Stimulated activated CD4-positive, alpha-beta T cell treated with anti-CD3 and anti-CD28 coated beads, Interleukin-2, amount 100 ng/mL, for 4 hours (primary cell): ENCODE measurements at places on chromosomes 5 and 9.

DNA sequence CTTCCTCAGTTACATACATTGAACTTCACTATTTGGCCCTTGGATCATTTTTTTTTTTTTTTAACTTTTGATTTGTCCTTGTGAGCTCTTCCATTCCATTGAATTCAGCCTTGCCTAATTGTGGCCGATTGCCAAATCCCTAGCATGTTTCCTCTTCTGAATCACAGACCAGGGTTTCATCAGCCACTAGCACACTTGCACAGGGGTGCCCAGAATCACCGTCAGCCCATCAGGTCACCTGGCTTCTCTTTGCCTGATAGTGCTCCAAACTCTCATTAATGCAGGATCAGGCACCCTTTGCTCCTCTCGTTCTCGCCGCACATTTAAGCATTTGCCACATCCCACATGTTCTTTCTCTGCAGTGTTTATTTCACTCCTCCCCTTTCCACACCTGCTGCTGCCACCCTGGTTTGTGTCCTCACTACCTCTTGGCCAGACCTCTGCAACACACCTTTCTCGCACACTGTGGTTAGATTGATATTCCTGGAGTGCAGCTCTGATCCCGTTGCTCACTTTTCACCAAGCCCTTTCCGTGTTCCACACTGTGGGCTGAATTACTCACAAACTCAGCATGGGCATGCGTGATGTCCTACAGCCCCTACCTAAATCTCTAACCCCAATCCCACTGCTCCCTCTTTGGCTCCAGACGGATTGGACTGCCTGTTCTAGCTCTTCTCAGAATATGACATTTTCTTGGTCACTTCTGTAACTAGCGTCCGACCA, 9.8 kb downstream of the PIK3R1 start:
- no peak for DNase-seq

DNA sequence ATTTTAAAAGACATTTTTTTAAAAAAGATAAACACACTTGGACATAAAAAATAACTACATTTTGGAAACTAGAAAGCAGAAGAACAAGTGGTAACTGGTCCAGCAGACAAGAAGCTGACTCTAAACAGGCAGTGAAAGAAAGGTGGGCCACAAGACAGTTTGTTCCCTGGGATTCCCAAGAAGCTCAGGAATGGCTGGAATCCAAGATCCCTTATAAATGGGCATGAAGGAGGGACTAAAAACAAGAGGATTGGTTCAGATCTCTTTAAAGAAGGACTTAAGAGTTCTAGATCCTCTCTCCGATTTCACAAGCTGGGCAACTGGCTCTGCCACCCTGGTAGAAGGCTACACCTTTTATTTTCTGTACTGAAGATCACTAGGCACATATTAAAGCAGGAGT, 102.8 kb downstream of the ARL15 start:
- no peak for DNase-seq

GRCh38 chr9:16705111-16705604, 165.3 kb downstream of the BNC2 start:
- DNase-seq = no peak

GRCh38 chr9:103731541-103731940, 362.6 kb upstream of the SMC2 start:
- DNase-seq = no peak

DNA sequence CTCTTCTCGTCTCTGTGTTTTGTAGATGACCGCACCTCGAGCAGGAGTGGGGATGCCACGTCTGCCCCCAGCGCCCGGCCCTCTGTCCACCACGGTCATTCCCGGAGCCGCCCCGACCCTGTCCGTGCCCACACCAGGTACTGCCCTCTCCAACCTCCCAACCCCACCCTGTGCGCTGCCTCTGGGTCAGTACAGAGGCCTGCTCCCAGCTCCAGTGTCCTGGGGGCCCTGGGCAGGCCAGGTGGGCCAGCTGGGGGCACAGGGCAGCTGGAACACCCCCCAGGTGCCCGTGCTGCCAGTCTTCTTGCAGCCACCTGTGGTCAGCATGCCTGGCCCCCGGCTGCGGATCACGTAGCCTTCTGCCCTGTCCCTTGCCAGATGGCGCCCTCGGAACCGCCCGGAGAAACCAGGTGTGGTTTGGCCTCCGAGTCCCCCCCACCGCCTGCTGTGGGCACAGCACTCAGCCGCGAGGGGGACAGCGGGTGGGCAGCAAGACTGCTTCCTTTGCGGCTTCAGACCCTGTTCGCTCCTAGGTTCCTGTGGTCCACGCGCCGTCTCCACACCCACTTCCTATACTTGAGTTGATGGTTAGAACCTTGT, 133.7 kb downstream of the WNK2 start:
- no peak for DNase-seq

DNA sequence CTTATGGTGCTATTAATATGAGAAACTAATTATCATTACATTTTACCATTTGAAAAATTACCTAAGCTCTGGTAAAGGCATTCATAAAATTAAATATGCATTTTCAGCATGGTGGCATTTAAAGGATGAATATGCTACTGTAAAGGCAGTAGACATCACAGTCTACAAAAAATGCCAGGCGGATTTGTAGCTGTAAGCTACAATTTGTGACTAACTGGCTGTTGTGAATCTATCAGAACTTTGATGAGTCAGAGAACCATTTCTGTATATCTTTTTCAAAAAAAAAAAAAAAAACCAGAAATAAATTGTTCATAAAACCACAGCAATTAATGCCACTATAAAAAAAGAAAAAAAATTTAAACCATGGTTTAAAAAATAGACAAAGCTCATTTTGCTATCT, 186.3 kb downstream of the NFIB start:
- no peak for DNase-seq

DNA sequence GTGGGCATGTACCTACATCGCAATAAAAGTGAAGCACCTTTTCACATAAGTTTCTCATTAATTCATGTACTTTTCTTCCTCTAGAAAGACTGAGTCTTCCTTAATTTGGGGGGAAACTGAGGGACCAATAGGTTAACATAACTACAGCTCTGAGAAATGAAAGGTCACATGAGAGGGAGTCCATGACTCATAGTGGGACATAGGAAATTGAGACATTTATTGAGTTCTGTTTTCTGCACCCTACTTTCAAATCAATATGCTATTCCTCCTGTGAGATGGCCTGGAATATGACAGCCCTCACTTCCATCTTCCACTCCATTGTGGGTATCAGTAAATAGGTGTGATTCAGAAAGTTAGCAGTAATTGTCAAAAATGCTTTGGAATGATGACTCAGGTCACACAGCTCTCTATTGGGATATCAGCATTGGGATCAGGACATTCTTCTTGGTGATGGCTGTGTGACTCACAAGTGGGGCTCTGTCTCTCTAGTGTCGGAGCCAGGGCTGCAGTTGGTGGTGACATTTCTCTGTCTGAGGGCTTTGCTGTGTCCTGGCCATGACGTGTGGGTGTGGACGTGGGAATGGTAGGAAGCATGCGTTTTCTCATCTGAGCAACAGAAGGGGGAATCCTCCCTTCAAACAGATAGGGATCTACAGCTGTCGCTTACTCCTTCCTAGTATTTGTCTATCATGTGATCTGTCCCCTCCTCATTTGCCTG, 125.0 kb downstream of the TRIO start:
- no peak for DNase-seq

DNA sequence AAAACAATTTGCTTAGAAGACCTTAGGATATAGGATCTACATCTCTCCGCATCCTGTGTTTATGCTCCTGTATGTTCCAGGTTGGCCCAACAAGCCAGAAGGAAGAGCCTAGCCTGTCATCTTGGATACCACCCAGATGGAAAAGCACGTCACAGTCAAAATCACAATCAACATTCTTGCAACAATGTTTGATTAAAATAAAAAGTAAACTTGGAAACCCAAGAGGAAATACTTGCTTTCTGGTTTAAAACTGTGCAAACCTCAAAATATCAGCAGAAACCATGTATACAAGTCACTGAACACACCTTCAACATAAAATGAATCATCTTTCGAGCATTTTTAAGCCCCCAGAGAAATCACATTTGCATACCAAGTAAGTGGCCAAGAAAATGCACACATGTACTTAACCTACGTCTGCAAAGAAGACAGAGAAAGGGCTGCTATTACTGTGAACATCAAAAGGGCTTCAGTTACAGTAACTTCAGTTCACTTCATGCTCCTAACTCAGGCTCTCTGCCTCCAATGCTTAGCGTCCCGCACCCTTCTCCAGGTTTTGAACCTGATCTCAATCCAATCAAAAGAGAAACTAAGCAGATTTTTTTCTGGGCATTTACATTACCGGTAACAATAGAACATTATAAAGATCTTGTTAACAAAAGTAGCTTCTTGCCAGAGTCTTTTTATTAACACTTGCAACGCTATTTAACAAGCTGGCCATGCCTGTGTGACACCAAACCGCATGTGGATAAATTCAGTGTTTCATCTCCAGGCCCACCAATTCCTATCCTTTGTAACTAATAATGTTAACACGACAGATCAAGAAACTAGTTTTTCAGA, 1.3 kb downstream of the ENC1 start:
- DNase-seq = no peak

DNA sequence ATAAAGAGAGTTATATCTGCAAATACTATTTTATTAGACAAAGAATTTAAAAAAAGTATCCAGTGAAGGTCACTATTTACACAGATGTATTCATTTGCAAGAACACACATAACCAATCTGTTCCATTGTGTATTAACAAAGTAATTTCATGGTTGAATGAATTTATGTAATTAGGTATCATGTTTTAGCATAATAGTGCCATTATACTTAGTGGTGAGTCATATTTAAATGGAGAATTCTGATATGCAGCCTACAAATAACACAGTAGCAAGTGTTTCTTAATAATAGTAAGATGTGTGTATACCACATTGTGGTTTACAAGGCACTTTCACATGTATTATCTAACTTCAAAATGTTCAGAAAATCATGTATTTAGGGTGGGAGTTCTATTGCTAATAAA, 1028.5 kb upstream of the ACO1 start:
- no peak for DNase-seq

DNA sequence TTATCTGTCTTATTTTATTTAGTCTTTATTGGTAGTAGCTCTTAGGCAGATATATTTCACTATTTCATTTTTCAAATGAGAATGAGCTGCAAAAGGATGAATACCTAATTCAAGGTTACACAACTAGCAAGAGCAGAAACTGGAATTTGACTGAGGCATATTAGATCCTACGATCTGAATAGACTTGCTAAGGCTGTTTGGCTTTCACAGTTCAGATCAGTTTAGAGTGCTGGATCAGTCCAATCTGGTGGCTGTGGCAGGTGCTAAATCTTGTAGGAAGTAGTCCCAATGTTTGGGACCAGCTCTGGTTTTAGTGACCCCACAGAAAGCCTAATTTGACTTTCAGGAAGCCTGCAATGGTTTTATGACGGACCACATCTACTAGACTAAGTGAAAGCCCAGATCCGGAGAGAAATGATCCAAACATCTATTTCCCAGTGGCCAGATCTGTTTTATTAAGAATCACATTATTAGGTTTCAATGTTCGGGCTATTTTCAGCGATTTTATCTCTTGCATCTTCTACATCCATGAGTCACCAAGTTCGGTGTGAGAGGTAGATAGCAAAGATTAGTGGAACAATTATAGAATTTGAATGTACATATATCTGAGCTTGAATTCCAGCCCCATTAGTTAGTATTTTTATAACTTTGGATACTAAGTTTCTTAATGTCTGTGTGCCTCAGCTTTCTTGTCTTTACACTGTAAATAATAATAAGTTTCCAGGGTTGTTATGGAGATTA, 359.5 kb downstream of the ADGRV1 start:
- DNase-seq = no peak

DNA sequence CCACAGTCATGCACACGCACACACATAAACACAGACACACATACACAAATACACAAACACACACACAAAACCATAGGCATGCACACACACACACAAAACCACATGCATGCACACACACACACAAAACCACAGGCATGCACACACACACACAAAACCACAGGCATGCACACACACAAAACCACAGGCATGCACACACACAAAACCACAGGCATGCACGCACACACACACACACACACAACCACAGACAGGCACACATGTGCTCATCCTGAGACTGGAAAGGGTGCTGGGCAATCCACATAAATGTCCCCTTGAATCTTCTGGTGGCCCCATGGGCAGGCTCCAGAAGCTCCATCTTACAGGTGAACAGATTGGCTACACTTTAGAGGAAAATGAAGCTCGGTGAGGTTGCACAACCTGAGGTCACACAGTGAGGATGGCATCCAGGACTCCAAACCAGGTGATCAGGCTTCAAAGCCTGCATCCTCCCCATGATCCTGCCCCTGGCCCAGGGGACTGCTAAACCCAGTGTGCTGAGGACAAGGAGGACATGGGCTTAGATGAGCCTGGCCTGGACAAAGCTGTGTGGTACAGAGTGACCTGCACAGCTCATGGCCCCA, 144.8 kb downstream of the GADD45G start:
- no peak for DNase-seq

DNA sequence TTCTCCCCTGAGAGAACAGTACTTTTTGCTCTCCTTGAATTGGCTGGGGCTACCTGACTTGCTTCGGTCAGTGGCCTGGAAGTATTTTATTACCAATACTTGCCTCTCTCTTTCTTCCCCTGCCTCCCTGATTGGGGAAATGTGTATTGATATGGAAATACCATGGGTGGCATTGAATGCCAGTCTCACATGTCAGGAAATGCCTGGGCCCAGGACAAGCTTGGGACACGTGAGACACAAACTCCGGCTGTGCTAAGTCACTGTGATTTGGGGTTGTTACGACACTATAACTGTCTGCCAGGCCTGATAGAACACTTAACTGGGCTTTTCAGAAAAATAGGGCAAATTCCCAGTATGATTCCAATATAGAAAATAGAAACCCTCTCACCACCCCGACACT, 238.3 kb downstream of the GADD45G start:
- DNase-seq = no peak

DNA sequence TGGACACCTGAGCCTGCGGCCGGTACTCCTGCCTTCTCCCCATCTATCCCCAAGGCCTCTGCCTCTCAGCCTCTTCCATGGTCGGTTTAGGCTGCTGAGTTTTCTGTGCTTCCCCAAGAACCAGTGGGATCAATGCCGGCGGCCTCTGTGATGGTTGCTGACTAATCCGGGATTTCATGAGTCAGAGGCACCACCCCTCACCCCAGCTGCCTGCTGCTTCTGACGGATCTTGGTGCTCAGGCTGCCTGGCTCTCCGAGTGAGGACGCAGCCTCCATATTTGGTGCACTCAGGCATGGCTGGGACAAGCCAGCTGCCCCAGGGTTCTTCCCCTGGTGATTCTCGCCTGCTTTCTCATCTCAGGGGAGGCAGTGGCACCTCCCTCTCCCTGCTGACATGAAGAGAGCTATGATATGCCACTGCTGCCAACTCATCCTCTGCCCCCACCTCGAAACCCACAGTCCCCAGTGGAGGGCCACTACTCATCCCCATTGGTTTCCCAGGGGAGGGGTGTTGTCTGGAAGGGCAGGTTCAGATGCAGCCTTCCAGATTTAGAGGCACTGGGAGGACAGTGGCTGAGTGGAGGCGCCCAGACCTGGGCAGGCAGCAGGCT, 3.3 kb upstream of the MAN1B1 start:
- DNase-seq = no peak

- no peak for DNase-seq
These were observed 107.5 kb downstream of the ACER2 start for GRCh38 chr9:19516348-19516747.
